ENCODE measurements at places on chromosomes 7 and 10.

DNA sequence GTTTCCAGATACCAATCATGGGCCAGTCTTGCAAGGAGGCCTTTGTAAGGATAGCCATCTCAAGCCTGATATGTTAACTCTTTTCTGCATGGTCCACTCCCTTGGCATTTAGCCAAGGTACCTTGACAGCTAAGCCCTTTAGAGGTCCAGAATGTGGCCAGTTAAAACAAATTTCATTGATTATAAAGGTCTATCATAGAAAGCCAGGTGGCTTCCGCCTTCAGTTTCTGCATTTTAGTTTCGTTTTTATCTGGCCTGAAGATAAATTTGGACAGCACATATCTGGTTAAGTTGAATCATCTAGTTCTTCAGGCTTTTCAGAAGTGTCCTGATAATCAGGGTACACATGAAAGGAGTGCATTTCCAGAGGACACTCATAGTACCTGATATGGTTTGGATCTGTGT lies 30.7 kb downstream of the ANKIB1 start:
- no peak for DNase-seq

DNA sequence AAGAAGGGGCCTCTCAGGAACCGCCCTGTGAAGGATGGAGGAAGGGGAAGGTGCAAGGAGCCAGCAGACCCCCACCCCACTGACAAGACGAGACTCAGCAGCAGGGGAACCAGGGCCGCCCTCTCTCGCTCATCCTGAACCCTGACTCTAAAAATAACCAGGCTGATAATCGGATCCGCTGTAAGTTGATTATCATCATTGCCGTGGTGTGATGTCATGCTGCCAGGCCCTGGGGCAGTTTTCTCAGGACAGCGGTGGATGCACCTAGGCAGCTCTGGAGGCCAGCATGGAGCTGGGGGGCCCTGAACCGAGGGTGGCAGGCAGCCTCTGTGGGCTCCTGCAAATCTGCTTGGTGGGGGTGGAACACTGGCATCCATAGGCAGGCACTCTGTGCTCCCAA lies 7.9 kb downstream of the RET start:
- no peak for DNase-seq

GRCh38 chr10:129773359-129773990 lies 190.6 kb downstream of the EBF3 start:
- DNase-seq: no peak

- no peak for DNase-seq
Observed at GRCh38 chr10:43125881-43126731, 12.1 kb upstream of the CSGALNACT2 start.
